ENCODE measurements at places on chromosomes 5 and 9. TPM values are rescaled to one million over a fixed set of nuclear protein-coding genes. Genes with fewer than 3 reads are reported as not detected.

FSD1L gene
- total RNA-seq, result 2.3 TPM

STPG3 gene
- not detected for total RNA-seq

HAVCR2 gene
- total RNA-seq, result 0.88 TPM

MED22 gene
- total RNA-seq, result 10.8 TPM

OGN gene
- 0.68 TPM for total RNA-seq

GAPT gene
- 0.40 TPM for total RNA-seq

PPP3R2 gene
- total RNA-seq, result not detected

Data from esophagus mucosa (tissue), 1 donor.